ENCODE measurements at places on chromosomes 7 and 10. TPM values are rescaled to one million over a fixed set of nuclear protein-coding genes. Genes with fewer than 3 reads are reported as not detected.

GRCh38 chr10:114764656-114765055 lies 56.9 kb upstream of the FHIP2A start:
- DNase-seq, result no peak

DNA sequence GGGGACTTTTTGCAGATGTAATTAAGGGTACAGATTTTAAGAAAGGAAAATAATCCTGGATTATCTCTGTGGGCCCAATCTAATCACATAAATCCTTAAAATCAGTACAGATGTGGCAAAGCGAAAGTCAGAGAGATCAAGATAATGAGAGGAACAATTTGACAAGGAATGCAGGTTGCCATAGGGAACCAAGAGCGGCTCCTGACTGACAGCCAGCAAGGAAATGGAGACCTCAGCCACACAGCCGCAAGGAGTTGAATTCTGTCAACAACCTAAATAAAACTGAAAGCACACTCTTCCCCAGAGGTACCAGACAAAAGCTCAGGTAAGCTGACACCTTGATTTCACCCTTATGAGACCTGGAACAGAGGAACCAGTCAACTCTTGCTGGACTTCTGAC lies 3.4 kb upstream of the PNPLA8 start:
- no peak for DNase-seq

- no peak for DNase-seq
These were observed 320.6 kb downstream of the FRMD4A start for GRCh38 chr10:14010101-14010558.

GRCh38 chr7:70660819-70661191 lies 471.1 kb upstream of the GALNT17 start:
- DNase-seq, result no peak

DNA sequence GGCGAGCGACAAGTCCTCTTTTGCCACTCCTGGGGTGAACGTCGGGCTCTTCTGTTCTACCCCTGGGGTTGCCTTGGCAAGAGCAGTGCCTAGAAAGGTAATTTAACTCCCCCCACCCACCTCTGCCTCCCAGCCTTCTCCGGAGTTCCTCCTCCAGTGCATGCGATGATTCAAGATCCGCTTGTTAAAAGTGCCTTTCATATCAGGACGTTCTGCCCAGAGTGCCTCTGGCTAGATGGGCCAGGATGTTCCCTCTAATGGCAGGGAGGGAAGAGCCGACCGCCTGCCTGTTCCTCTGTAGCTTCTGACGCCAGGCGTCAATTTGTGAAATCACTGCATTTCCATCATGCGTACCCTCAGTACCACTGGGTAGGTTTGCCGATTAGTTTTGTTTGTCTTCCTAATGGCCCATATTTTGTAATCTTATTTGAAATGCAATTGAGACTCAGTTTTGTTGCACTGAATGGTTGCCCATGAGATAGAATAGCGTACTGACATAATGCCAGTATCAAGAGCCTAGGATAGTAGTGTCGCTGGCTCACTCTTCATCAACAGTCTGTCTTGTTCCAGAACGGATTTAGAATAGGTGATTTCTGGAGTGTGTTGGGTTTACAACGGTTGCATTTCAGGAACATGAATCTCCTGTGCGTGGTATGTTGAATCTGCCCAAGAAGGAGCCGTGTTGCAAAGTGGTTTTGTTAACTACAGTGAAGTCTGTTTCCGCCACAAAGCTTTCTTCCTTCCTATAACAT lies 13.5 kb downstream of the ECHDC3 start:
- no peak for DNase-seq

GRCh38 chr7:72492461-72493065 lies 80.4 kb upstream of the CALN1 start:
- DNase-seq, result no peak

SLC18A3 gene
- not detected for total RNA-seq

EPHB4 gene
- total RNA-seq, result 8.4 TPM

DNA sequence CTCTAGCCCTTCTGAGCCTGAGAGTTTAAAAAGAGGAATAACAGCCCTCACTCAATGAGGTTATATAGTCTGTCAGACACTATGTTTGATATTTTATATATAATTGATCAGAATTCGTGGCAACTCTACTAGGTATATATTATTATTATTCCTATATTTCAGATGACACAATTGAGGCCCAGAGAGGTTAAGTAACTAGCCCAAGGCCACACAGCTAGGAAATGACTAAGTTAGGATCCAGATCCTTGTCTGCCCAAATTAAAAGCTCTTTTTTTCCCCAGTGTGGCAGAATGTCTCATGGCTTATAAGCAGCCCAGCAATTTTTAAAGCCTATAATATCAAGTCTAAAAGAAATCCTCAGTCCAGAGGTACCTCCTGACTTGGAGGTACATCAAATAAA lies 1119.9 kb upstream of the AUTS2 start:
- no peak for DNase-seq

DNA sequence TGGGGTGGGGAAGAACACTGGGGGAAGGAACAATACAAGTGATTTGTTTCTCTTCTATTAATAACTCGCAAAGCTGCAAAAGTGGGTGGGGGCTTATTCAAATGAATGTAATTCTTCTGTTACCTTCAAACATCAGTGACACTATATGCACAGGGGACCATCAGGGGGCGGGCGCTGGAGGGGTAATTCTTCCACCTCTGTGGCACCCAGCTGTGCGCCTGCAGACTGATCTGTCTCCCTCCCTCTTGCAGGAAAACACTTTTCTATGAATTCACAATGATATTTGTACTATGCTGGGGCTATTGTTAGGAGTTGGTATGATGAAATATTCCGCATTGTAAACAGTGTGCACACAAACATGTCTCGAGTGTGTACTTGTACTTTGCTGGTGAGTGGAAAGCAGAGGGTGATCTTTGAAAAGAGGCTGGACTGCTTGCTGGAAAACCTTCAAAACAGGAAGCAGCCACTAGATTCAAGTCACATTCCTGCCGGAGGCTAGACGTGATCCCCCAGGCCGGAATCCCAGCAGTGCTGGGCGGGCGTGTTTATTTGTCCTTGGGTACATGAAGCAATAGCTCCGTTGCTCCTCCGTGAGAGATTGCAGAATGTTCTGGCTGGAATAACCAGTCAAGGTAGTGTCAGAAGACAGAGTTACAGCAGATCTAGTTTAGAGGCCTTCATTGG lies 15.8 kb upstream of the BNIP3 start:
- no peak for DNase-seq

GRCh38 chr10:85284778-85285770 lies 956.7 kb downstream of the CCSER2 start:
- no peak for DNase-seq

- DNase-seq, result no peak
These were observed 395.3 kb downstream of the GALNT17 start for GRCh38 chr7:71527213-71527612.
